NCI-H226 (cell line): ENCODE measurements at places on chromosomes 5 and 9.

DNA sequence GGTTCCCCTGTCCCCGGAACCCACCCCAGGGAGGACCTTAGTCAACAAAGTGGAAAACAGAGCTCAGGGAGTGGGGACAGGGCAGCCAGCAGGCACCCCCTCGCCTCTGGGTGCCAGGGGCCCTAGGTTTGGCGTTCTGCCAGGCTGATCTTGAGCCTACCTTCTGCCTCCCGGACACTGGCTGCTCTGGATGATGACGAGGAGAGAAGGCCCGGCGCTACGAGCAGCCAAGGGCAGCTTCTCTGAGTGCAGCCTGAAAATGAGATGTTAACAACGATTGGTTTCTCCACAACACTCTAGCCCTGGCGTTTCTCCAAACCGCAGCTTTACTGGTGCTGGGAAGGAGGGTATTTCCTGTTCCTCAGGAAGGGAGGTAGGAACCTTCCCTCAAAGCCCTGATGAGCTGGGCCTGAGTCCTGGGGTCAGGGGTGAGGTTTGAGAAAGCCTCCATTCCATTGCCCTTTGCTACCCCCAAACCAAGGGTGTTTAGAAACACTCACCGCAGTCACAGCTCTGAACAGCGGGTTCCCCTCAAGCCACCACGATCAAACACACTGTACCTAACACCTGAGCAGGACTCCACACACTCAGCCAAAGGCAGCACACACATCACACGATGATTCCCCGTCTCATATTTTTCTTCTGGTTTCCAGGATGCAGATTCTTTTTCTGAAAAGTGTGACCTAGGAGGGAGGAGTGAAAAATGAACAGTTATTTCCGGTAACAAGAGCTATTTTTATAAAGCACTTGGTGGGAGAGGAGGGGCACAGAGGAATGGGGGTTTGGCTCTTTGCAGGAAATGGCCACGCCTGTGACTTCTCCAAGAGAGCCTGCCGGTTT lies at the start of gene STING1:
STING1 (minus strand) TSS at position 709 of the 840 bp plus-strand sequence. CDS start 1,054 bp downstream, outside the sequence.
- DNase-seq = peak; percentile 100

DNA sequence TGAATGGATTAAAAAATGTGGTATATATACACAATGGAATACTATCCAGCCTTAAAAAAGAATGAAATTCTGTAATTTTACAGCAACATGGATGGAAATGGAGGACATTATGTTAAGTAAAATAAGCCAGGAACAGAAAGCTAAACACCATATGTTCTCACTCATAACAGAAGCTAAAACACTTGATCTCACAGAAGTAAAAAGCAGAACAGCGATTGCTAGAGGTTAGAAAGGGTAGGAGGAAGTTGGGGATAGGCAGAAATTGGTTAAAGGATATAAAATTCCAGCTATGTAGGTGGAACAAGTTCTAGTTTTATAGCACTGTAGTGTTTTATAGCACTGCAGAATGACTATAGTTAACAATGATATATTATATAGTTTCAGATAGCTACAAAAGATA lies 15.8 kb downstream of the MARCHF3 start:
- DNase-seq = no peak

DNA sequence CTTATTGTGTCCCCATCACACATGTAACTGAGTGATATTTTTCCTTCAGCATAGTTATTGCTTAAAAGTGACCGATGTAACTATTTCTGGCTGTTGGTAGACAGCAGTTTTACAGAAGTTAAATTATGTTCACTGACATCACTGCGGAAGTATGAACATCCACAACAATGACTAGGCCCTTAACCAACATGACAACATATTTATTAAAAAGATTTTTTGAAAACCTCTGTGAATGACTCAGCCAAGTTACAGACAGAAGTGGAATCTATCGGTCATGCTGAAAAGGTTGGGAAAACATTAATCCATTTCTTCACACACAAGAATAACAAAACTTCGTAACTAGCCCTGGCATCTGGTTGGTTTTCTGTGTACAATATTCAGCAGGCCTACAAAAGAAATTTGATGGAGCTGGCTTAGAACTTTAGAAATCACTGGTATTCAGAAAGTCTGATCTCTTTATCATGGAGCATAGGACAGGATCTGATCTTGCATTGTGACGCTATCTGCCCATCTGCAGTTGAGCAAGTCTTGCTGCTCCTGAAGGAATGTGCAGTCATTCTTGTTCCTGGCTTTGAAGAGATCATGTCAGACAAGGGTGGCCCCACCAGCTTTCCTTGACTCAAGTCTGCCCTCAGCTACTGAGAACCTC lies 6.5 kb downstream of the GLIS3 start:
- DNase-seq = peak; percentile 90

DNA sequence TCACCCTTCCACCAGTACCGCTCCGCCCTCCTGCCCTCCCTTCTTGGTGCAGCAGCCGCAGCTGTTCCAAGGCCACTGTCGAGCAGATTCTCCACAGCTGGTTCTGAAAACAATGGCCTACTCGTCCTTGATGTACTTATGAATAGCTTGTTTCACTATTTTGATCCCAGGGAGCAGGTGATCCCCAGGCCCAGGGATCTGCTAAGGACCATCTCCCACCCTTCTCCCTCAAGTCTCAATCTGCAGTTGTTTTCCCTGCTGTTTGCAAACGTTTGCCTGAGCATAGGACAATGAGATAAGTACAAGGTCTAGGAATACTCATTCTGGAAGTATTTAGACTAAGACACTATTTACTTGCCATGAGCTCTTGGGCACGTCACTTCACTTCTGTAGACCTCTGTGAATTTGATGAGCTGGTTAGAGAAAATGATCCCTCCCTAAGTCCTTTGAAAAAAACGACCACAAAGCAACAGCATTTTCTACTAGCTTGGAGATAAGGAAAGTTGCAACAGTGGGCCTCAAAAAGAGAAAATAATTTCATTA lies 1.8 kb downstream of the LURAP1L start:
- DNase-seq = peak; percentile 40

GRCh38 chr5:36876965-36877666 lies 547 bp downstream of the NIPBL start:
- peak; percentile 43 for DNase-seq

- DNase-seq = no peak
Observed at GRCh38 chr9:126327714-126328185, 1.1 kb downstream of the MVB12B start.

- no peak for DNase-seq
Observed at GRCh38 chr5:87946271-87946670, 322.4 kb downstream of the TMEM161B start.

GRCh38 chr9:114825126-114825795 lies 19.4 kb upstream of the TNFSF15 start:
- no peak for DNase-seq

GRCh38 chr5:114317751-114318150 lies 44.1 kb upstream of the KCNN2 start:
- DNase-seq = peak; percentile 44

GRCh38 chr9:106828965-106829364 lies 34.0 kb upstream of the ZNF462 start:
- DNase-seq = no peak

DNA sequence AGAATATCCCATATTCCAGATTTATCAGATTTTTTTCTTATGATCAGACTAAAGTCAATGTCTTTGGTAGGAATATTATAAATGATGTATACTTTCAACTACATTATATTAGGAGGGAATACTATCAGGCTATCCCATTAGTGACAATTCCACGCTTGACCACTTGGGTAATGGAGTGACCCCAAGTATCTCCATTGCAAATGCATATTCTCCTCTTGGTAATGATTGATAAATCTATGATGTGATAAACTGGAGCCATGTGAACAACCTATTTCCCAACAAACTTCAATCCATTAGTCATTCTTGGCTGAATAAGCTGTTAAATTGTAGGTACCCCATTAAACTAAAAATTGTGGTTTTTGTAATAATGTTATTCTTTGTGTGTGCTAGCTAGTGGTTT lies 12.2 kb upstream of the MPDZ start:
- no peak for DNase-seq

- no peak for DNase-seq
Observed at GRCh38 chr5:135335031-135335828, 63.8 kb downstream of the MACROH2A1 start.

DNA sequence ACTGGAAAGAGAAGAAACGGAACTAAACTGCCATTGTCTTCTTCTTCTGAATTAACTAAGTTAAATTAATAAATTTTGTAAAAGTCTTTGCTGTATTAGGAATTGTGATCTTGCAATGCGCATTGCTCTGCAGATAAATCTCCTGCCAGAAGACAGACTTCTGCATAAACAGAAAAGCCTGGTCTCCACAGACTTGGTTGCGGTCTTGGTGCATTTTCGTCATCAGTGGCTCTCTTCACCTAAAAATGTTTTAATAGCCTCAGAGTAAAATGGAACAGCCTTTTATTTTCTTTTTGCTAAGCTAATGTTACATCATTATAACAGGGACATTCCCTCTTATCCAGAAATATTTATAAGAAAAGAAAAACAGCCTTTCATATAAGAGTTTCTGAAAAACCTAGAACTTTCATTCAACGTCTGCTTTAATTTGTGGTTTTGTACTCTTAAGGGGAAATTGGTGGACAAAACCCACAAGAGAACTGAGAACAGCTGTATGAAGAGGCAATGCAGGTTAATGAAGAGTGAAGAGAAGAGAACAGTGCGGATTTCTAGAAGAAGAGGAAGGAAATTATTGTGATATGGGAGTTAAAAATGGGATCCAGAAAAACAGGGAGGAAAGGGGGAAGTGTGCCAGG lies 10.1 kb downstream of the IFNA5 start:
- no peak for DNase-seq

DNA sequence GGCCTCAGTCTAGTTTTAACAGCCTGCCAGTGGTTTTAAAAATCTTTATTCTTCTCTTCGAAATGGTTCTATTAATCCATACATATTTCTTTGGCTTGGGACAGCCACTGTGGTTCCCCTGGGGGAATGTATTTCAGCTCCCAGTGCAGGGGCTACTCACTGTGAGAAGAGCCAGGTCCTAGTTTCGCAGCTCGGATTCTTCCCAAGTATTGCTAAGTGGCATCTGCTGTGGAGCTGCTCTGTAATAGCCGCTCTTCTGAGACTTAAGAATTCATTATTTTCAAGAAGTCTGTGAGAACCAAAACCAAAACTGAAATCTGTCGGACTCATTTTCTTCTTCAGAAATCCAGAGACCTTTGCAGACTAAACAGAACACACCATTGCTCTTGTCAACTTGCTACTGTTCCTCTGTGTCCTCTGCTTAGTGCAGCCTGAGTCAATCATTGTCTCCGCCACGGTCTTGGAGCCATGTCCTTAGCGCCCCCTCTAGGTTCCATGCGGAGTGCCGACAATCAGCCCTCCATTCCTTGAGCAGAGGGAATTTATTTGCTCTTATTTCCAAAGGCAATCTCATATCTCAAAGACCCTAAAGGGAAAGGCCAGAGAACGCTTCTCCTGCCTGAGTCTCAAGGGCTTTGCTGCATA lies 478.2 kb downstream of the SPATA31D1 start:
- DNase-seq = no peak

DNA sequence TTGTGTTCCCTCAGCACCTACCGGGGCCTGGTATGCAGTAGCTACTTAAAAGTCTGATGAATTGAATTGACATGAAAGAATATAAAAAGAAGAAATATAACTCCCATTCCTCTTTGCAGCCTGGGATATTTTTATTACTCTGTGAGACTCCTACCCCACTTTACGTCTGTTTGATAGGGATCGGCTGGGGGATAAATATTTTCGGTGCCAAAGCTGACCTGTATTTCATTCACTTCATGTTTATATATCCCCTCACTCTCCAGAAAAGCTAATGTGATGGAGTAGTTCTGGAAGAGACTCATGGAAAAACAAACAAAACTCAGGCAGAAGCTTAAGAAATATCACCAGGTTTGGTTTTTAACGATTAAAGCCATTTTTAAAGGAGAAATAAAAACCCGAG lies 108.2 kb upstream of the TBC1D2 start:
- no peak for DNase-seq

GRCh38 chr5:34690301-34690700 lies 34.2 kb downstream of the RAI14 start:
- no peak for DNase-seq

DNA sequence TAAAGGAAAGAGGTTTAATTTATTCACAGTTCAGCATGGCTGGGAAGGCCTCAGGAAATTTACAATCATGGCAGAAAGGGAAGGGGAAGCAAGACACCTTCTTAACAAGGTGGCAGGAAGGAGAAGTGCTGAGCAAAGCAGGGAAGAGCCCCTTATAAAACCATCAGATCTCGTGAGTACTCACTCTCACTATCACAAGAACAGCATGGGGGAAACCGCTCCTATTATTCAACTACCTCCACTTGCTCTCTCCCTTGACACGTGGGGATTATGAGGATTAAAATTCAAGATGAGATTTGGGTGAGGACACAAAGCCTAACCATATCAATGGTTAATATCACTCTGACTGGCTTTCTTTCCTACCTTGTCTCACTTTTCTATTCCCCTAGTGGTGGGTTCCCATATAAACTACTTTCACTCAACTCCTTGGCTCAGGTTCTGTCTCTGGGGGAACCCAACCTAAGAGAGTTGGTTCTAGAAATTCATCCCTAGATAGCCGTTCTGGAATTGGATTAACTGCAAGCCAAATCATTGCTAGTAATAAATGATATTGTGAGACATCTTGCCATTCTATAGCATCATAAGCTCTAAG lies 749.8 kb upstream of the GRAMD2B start:
- no peak for DNase-seq

GRCh38 chr5:181043285-181044092 lies 3.4 kb downstream of the BTNL9 start:
- DNase-seq = no peak

DNA sequence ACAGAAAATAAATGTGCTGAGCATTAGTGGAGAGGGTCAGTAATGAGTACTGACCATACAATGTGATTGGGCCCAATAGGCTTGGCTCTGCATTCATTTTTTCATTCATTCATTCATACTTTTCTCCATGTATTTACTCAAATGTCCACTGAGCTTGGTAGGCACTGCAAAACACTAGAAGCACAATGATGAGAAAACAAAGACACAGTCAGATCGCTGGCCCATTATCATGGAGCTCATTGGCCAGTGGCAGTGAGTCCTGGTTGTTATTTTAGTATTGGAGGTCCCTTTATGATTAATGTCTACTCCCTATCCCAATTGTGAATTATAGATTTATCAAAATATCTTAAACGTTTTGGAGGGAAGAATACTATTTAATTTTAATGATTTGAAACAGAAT lies 1079.7 kb upstream of the DMAC1 start:
- no peak for DNase-seq

DNA sequence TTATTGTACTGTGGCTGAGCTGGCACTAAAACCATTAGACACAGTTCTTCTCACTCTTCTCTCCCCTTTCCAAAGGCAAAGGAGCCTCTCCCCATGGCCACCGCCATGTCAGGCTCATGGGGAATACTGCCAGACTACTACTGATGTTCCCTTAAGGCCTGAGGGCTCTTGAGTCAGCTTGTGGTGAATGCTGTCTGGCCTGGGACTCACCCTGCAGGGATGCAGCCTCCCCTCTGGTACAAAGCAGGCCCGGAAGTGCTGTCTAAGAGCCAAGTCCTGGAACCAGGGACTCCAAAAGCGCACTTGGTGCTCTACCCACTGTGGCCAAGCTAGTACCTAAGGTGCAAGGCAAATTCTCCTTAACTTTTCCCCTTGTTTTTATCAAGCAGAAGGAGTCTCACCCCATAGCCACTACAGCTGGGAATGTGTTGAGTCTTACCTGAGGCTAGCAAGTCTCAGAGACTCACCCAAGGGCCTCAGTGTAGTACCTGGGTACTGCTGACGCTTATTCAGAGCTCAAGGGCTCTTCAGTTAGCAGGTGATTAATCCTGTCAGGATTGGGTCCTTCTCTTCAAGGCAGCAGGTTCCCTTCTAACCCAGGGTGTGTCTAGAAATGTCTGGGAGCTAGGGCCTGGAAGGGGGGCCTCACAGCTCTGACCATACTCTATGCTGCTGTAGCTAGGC lies 33.2 kb upstream of the C5orf46 start:
- peak; percentile 16 for DNase-seq
